ENCODE measurements at places on chromosomes 3 and 15. TPM values are rescaled to one million over a fixed set of nuclear protein-coding genes. Genes with fewer than 3 reads are reported as not detected.

DNA sequence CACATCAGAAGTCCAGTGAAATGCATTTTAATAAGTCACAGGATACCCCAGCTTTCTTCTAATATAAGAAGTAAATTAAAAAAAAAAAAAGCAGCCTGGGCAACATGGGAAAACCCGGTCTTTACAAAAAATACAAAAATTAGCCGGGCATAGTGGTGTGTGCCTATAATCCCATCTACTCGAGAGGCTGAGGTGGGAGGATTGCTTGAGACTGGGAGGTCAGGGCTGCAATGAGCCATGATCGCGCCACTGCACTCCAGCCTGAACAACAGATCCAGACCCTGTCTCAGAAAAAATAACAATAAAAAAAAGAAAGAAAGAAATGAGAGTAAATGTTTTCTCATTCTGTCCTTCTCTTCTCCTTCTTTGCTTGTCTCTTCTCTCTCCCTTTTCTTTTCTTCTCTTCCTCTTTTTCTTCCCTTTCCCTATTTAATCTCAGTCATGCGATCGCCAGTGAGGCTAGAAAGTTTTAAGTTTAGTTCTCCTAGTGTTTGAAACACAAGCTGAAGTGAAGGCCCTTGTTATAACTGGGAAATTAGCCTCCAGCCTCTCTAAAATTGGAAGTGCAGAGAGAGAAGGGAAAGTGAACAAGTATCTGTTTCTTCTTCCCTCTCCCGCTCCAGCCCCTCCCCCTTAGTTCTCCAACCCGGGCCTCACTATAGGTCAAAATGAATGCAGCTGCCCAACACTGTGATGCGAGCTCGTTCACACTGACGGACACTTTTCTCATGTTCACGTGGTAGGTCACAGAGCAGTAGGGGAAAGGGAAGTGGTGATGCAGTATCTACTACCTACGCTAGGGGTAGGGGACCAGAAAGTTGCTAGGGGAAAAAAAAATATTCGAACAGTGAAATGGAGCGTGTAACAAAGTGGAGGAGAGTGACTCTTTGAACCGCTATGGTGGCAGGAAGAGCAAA lies 23.5 kb upstream of the TSC22D2 start:
- peak; percentile 81 for DNase-seq

DNA sequence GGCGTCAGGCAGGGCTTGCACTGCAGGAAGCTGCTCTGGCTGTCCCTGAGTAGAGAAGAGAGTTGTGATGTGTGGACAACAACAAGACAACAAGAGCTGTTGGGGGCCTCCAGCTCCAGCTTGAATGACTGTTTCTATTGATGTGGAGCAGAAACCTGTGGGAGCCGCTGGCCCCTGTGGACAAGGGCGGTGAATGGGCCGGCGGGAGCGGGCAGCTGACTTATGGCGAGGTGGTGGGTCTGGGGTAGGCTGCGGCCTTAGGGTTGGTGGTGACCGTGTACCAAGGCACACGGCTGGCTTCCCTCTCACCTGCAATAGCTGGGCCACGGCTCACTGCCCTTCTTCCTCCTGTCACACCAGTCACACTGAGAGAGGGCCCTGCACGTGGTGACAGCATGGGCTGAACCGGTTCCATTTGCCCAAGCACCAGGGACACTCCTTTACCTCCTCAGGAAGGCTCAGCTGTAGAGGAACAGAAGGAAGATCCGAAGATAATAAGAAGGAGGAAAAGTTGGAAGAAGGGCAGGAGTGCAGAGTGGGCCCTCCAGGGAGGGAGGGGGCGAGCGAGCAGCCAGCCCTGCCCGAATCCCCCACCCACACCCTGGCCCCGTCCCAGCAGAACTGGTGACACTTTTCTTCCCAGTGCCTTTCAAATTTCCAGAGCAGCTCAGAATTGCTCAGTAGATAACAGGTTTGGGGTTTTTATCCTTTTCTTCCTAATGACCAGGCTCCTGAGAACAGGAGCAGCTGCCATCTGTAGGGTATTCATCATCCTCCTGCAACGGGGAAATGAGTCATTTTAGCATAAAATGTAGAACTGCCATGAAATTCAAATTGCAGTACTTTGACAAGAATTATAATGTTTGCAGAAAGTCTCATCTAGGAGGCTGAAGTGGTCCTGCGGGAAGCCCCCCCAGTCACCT lies 136.9 kb downstream of the TJP1 start:
- DNase-seq = no peak

- DNase-seq = no peak
Observed at GRCh38 chr15:67736810-67737209, 88.5 kb upstream of the SKOR1 start.

GRCh38 chr3:37147666-37148065 lies 26.7 kb downstream of the LRRFIP2 start:
- DNase-seq = no peak

DNA sequence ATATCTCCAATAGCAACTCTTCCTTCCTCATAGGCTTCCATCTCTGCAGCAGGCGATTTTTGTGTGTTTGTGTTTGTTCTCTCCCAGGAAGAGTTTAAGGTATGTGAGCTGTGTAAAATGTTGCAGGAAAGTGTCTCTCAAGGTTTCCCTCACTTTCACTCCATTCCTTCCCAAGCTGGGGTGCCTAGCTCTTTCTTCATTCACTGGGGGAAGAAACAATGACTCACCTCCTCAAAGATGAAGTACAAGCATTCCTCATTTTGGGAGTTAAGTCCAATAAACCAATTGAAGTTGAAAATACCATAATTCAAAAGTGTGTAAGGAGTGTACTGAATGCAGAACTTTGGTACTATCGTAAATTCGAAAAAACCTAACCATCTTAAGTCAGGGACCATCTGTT lies 422.7 kb upstream of the CFAP20DC start:
- no peak for DNase-seq

DNA sequence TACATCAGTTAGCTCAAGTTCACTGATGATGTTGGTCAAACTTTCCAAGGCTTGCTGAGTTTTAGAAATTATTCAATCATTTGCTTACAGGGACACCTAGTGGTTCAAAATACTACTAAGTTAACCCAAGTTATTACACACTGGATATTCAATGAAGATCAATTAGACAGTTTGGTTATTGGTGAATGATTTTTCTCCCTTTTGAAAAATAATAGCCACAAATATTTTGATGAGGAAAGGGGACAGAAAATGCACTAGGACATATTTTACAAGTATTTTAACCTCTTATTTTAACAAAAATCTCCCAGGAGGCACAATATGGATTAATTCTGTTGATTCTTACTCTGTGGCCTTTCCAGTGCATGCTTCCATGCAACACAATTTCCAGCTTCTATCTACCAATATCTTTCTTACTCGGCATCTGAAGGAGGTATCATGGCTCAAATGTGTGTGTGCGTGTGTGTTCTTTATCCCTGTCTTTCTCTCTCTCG lies 20.1 kb upstream of the GOLGA6L2 start:
- DNase-seq = no peak

- DNase-seq = no peak
Observed at GRCh38 chr3:44989636-44990373, 13.8 kb downstream of the EXOSC7 start.

DNA sequence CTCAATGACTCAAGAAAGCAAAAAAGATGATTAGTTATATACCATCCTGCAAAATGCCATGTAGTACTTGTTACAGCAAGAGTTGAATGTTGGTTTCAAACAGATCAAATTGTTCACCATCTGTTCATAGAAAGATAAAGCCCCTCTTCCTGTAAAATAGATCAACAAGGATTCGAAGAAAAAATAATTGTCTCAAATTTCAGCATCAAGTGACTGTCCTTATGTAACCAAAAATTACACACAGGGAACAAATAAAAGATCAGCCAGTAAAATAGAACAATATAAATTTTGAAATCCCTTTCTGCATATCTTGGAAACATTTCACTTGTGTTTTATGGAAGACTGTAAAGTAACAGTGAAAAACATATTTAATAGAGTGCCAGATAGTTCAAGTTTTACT lies 165.1 kb upstream of the STAC start:
- DNase-seq = no peak

- DNase-seq = no peak
Observed at GRCh38 chr3:196232882-196233251, 16.5 kb downstream of the SLC51A start.

- no peak for DNase-seq
Observed at GRCh38 chr3:116863270-116863770, 153.7 kb downstream of the TUSC7 start.

- no peak for DNase-seq
Observed at GRCh38 chr15:99918072-99918471, 184.8 kb upstream of the LYSMD4 start.

GRCh38 chr15:26555898-26556297 lies 217.0 kb downstream of the GABRB3 start:
- DNase-seq = no peak

- no peak for DNase-seq
Observed at GRCh38 chr3:154015307-154015706, 105.9 kb upstream of the ARHGEF26 start.

DNA sequence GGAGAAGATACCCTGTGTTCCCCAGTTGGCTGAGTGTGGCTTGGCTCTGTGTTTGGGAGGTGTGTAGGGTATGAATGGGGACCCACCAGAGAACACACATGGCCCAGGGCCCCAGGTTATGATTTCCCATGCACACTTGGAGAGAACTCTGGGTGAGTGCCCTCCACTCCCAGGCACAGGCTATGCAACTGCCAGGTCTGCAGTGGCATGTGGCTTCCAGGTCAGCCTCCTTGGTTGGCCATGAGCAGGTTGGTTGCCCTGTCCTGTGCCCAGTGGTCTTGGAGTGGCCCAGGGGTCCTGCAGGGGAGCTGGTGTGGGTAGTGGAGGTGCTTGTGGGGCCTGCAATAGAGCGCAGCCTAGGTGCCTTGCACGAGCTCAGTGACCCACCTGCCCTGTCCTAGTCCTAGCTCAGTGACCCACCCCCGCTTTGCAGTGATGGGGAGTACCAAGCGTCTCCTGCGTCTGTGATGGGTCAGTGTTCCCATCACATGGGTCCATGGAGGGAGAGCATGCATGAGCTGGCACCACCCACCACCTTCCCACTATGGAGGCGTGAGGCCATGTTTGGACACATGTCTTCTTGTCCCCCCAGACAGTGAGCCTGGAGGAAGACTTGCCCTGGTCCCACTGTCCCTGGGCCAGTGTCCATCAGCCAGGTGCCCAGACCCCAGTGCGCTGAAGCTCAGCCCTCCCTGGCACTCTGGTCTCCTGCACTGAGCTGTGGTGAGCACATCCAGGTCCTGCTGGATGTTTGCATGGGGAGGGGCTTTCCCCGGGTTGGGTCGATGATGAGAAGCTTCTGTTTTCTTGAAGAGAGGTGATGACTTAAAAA lies 217.3 kb downstream of the SNRPN start:
- DNase-seq = no peak

The FBXO40 gene
- not detected for total RNA-seq

The MYRIP gene
- total RNA-seq = not detected

The SERP1 gene
- 115 TPM for total RNA-seq

The TGM4 gene
- total RNA-seq = not detected

The UBA3 gene
- total RNA-seq = 72.7 TPM

The LRRC34 gene
- total RNA-seq = 6.6 TPM

The ADGRG7 gene
- total RNA-seq = 24.7 TPM

Data from activated CD8-positive, alpha-beta T cell treated with anti-CD3 and anti-CD28 coated beads for 36 hours (primary cell).